Left kidney (tissue), 8 donors: ENCODE measurements at places on chromosomes 11 and 22.

- DNase-seq: no peak
Measured at GRCh38 chr11:123487157-123487744, 57.2 kb downstream of the GRAMD1B start.

GRCh38 chr11:1123970-1124369, 33.8 kb upstream of the MUC5AC start:
- DNase-seq: no peak

DNA sequence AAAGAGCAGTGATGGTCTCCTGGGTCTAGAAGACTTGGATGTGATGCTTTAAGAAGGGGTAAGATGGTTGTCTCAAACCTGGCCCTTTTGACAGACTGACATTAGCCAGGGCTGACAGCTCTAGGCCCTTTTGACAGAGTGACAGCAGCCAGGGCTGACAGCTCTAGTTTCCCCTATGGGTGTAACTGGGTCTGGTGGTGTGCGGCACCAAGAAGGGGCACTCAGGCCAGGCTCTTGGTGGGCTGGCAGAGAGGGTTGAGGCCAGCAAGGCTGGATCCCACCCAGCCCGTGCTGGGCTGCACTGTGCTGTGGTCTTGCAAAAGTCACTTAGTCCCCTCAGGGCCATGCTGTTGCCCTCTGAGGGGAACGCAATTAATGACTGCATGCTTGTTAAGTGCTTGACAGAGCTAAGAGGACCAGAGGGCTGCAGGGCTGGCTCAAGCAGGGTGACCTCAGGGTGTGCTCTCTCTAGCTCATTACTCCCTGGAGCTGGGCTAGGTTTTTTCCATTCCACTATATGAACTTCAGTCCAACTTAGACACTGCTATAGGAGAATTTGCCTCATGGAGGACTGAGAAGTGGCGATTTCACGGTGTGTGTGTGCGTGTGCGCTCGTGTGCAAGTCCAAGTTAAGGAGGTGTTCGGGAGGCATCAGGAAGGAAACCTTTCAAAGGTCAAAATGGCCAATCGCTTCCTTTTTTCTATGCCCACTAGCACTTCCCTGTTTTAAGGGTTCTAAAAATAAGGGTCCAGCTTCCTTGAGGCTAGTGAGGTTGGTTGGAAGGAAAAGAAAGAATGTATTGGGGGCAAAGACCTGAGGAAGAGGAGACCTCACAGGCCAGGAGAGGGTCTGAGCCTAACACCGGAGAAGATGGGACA, 4.4 kb downstream of the UBASH3B start:
- DNase-seq: no peak

DNA sequence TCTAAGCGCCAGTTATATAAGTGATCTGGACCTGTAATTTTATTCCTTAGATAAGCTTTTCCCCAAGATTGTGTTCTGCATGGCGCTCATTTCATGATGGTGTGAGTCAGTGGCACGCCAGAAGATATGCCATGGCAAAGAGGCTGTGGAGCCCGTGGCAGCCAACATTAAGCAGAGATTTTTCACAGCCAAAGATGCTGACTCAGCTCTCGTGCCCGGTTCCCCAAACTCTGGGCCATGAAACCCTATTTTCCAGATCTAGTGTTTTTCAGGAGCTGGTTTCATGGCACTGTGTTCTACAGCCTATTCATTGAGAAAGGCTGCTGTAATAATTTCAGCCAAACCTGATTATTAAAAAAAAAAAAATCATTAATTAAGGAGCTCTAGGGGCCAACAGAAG, 15.4 kb upstream of the LINC01488 start:
- no peak for DNase-seq

GRCh38 chr11:19191530-19192169, 10.1 kb downstream of the CSRP3 start:
- DNase-seq: no peak
